ENCODE measurements at places on chromosomes 6 and 20.

DNA sequence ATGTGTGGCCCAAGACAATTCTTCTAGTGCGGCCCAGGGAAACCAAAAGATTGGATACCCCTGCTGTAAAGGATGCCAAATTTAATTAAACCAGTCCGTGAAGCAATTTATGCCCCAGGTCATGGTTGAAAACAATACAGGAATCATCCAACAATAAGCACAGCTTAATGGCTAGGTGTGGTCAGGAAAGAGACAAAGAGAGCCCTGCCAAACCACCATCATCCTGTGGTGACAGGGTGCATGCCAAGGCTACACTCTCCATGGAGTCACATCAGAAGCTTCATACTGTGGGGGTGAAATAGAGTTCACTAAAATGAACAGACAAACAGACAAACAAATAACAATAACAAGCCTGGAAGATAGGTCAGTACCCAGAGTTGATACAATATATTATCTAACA is 62.7 kb downstream of the DZANK1 start:
- no peak for DNase-seq

GRCh38 chr6:89110284-89110683 is 7.6 kb downstream of the SRSF12 start:
- DNase-seq = no peak

GRCh38 chr6:76275746-76276145 is 203.3 kb upstream of the IMPG1 start:
- DNase-seq = no peak

DNA sequence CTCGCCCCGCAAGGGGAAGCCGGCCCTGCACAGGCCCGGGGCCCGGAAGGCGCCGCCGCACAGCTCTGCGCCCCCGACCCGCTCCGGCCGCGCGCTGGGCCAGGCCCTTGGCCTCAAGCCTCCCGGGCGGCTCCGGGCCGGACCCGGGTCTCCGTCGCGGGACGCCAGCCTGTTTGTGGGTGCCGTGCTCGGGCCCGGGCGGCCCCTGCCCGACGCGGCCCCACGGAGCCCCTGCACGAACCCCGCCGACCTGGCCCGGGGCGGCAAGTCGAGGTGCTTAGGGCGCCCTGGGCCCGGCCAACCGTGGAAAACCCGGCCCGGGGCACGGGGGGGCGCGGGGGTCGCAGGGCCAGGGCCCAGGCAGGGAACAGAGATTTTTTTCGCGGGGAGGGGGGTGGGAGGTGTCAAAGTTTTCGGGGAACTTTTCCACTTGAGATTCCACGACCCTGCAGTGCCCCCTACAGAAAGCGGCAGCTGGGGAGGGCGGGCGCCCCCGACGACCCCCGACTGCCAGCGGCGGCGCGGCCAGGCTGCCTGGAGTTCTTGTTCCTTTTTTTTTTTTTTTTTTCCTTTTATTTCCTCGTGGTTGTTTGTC is 805 bp upstream of the STX16 start:
- peak; percentile 46 for DNase-seq

DNA sequence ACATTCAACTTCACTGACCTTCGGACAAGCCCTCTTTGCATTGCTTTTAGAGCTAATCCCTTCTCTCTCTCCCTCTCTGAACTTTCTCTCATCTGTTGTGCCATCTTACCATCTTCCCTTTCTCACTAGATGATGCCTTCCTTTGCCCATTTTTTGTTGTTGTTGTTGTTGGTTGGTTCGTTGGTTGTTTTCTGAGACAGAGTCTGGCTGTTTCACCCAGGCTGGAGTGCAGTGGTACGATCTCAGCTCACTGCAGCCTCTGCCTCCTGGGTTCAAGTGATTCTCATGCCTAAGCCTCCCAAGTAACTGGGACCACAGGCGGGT is 18.8 kb downstream of the MAP3K5 start:
- no peak for DNase-seq

- no peak for DNase-seq
Observed at GRCh38 chr20:32206760-32207625, 550 bp downstream of the PLAGL2 start.

- DNase-seq = no peak
Observed at GRCh38 chr6:113292646-113293422, 564.3 kb upstream of the MARCKS start.

- DNase-seq = no peak
Observed at GRCh38 chr6:158057213-158057987, 75.7 kb downstream of the SYNJ2 start.

- no peak for DNase-seq
Observed at GRCh38 chr20:33857722-33858563, 46.8 kb downstream of the CHMP4B start.

DNA sequence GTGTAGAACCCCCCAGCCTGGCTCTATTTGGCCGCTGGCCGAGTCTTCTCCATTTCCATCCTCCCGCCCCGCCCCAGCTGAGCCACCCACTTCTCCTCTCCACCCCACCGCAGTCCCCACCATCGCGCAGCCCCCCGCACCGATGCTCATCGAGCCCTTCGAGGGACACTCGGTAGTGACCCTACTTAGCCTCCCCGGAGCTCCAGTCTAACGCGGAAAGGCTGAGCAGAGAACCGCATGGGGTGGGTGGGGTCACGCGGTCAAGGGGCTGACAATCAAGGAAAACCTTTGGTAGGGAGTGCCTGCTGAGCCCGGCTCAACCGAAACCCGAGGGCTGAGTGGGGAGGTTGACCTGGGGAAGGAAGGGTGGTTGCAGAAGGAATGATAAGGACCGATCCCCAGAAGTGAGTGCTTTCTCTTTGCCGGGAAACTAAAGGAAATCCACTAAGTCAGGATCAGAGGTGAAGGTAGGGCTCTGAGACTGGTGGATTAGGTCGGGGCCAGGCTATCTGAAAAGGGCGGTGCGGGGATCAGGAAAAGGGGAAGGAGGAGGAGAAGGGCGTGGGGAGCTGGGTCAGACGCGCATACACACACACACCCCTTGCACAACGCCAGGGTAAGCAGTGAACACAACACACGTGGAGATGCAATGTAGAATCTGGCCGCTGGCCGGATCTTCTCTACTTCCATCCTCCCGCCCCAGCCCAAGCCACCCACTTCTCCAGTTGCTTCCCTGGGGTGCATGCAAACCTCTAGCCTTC is 49.8 kb downstream of the CPXM1 start:
- no peak for DNase-seq

DNA sequence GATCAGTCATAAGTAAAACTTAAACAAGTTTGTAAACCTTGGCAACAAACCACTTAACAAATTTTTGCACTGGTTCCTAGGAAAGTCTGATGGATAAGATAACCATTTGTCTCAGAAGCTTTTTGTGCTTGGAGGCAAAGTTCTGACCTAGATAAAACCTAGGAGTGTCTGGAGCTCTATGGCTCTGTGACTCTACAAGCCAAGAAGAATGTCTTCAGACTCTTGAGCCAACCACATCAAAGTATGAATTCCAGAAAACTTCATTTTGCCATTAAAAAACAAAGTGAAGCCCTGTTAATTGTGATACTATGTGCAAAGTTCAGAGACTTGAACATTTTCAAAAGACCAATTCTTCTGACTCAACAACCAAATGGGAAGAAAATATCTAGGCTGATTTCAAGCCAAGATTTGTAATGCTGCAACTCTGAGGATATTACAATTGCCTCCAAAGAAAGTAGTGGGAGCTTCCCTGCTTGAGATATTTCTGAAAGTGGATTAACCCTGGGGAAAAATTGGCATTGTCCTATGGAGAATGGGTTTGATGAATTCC is 158.1 kb upstream of the FOXQ1 start:
- no peak for DNase-seq

DNA sequence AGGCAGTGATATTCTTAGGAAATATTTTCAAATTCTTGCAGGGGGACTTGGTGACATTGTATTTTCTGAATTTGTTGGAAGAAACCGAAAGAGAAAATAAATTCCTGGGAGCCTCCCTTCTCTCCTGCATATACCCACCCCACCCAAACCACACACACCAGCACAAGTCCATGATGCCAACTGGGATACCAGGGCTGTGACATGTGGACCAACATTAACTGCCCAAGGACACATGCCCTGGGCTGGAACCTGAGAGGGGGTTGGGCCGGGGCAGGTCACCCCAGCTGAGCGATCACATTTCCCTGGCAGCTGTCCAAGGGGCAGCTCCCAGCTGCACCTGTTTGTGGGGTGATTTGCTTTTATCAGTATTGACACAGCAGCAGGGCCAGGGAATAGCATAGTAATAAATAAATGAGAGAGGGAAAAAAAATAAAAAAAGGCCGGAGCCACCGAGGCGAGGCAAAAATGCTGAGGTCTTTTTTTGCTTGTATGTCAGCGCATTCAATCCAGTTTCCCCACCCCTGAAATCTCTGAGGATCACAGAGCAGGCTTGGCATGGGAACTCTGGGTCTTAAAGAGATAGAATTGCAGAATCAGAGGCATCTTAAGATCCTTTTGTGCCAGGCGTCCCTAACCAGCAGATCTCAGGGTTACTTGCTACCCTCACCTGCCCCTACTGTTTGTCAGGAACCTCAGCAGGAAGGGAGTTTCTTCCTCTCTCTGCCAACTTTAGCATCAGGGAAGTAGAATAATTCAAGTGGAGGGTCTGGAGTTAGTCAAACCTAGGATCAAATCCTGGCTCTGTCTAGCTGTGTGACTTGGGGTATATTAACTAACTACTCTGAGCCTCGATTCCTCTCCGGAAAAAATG is 66.5 kb upstream of the PIM1 start:
- no peak for DNase-seq

DNA sequence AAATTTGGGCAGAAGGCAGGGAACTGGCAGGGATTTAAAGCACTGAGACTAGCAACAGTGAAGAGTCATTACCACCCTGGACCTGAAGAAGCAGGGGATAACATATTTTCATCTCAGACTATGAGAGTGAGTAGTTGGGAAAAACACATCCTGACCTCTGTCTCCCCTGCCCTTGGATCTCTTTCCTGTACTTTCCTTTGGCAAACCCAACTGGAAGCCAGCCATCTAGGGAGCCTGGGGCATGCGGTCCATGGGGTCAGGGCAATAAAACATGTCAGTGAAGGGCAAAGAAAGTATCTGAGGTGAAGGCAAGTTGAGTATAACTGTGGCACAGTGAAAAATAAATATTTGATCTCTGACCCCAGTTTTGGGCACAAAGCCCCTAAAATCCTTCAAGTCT is 698.2 kb downstream of the DOK5 start:
- no peak for DNase-seq

DNA sequence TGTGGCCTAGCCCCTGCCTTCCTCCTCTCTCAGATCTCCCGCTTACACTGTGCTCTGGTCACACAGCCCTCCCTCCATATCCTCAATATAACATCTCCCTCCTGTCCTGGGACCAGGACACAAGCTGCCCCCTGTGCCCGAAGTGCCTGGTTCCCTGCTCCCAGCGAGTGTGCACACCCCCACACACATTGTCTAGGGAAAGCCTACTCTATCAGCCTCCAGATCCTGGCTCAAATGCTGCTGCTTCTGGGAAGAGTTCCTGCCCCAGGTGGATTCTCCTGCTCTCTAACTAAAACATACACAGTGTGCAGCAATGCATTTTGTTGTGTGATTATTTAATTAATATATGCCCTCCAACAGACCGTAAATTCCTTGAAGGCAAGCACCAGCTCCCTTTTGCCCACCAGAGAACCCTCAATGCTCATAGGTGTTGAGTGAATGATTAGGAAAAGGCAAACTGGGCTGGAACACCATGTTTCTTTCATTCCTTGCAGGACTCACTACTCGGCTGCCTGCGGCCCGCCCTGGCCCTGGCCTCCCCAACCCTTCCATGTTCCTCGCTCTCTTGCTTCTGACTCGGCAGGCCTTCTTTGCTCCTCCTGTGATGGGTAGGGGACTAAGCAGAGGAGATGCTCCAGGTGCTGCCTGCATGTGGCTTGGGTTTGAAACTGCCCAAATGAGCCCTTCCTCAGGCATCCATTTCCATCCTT is 194.6 kb downstream of the ZDHHC14 start:
- DNase-seq = no peak

- no peak for DNase-seq
Observed at GRCh38 chr6:97023982-97024381, 99.5 kb downstream of the KLHL32 start.

- DNase-seq = no peak
Observed at GRCh38 chr6:168313431-168314011, 6.1 kb downstream of the DACT2 start.
